ENCODE measurements at places on chromosomes 6 and 20. TPM values are rescaled to one million over a fixed set of nuclear protein-coding genes. Genes with fewer than 3 reads are reported as not detected.

- H3K36me3 ChIP-seq = no peaks in the 10 kb centered on the region
- DNase-seq = no peak
- no peak overlapping the region for H3K4me3 ChIP-seq
Observed at GRCh38 chr6:20024978-20025377, 187.3 kb downstream of the MBOAT1 start.

DNA sequence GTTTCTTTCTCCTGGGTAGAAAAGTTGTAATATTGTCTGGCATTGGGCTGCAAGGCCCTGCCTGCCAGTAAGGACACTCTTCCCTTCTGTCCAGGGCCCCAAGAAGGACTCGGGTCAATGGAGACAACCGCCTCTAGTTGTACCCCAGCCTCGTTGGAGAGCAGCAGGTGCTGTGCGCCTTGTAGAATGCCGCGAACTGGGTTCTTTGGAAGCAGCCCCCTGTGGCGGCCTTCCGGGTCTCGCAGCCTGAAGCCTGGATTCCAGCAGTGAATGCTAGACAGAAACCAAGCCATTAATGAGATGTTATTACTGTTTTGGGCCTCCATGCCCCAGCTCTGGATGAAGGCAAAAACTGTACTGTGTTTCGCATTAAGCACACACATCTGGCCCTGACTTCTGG is 37.0 kb downstream of the PLCG1 start:
- H3K4me1 ChIP-seq = no peaks in the 10 kb centered on the region
- no peak overlapping the region for H3K4me3 ChIP-seq
- H3K27me3 ChIP-seq = no peaks in the 10 kb centered on the region
- DNase-seq = no peak

DNA sequence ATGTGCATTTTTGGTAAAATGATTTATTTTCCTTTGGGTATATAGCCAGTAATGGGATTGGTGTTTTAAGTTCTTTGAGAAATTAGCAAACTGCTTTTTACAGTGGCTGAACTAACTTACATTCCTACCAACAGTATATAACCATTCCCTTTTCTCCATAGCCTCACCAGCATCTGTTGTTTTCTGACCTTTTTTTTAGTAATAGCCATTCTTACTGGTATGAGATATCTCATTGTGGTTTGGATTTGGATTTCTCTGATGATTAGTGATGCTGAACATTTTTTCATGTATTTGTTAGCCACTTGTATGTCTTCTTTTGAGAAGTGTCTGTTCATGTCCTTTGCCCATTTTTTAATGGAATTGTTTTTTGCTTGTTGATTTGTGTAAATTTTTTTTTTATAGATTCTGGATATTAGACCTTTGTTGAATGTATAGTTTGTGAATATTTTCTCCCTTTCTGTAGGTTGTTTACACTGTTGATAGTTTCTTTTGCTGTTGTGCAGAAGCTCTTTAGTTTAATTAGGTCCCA is 42.3 kb downstream of the STK4 start:
- peaks cover 55% of the 10 kb centered on the region for H3K4me1 ChIP-seq
- H3K36me3 ChIP-seq = peaks cover 49% of the 10 kb centered on the region
- no peak overlapping the region for H3K4me3 ChIP-seq
- DNase-seq = no peak

DNA sequence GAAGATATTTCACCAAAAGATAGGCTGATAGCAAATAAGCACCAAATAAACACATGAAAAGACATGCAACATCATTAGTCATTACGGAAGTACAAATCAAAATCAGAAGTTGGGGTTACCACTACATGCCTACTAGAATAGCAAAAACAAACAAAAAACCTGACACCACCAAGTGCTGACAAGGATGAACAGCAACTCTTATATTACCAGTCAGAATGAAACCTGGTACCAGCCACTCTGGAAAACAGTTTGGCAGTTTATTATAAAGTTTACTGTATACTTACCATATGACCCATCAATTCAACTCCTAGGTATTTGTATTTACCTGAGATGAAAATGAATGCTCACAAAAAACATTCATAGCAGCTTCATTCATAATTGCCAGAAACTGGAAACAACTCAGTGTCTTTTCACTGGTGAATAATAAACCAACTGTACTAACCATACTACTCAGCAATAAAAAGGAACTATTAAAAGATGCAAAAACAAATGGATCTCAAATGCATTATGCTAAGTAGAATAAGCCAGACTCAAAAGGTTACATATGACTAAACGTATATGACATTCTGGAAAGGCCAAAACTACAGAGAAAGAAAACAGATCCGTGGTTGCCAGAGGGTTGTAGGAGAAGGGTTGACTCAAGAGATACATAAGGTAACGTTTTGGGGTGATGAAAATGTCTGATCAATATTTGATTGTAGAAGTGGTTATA is 33.0 kb downstream of the NUP153 start:
- H3K4me3 ChIP-seq = no peak overlapping the region
- H3K4me1 ChIP-seq = peaks cover 22% of the 10 kb centered on the region
- no peak for DNase-seq

DNA sequence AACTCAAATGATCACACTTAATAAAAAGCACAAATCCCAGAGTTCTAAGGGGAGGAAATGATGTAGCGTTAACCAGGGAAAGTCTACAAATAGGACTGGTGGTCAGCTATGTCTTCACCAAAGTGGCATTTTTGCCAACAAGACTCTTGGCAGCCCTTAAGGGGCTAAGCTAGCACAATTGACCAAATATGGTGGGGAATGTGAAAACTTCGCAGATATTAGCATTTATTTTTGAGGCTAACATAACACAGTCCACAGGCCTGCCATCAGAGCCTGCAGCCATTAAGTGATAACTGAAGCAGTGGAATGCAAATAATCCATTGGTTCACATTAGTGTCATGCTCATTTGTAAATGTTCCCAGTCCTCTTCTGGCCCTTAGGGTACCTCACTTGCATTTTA is 274.6 kb downstream of the FOXC1 start:
- H3K4me1 ChIP-seq = no peaks in the 10 kb centered on the region
- no peaks in the 10 kb centered on the region for H3K27me3 ChIP-seq
- no peak overlapping the region for H3K4me3 ChIP-seq
- no peak overlapping the region for H3K27ac ChIP-seq

GRCh38 chr6:35078226-35078850 is 62.8 kb downstream of the TCP11 start:
- H3K27ac ChIP-seq = no peak overlapping the region
- no peaks in the 10 kb centered on the region for H3K27me3 ChIP-seq
- H3K4me1 ChIP-seq = no peaks in the 10 kb centered on the region

DNA sequence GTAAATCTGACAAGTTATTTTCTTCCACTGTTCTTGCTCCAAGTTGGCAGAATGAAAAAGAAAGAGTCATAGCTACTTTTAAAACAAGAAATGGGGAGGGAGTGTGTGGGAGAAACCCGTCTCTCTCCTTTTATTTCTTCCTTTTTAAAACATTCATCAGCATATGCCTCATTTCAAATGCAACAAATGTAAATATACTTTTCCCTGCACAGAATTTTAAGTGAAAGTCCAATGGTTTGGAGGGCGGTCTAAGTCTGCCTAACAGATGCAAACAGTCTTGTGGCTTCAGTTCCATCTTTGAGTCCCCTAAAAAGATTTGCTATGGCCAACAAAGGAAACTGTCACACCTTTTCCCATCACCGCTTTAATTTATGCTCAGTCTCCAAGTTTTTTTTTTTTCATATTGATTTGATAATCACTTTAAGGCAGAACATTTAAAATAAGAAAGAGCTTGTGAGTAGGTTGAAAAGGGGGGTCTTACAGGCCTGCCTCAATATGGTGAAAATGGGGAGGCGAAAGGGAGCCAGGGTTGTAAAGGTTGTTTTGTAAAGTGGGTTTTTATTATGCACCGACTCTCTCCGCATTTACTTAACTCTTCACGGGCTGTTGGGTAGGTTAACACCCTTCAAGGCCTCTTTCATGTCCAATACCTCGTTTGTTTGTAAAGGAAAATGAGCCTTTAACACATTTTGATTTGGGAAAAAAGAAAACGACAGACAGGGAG is 4.6 kb downstream of the TFAP2D start:
- no peak overlapping the region for H3K27ac ChIP-seq
- no peak for DNase-seq
- H3K27me3 ChIP-seq = peaks cover 12% of the 10 kb centered on the region
- H3K4me3 ChIP-seq = no peak overlapping the region

- H3K4me1 ChIP-seq = no peaks in the 10 kb centered on the region
- H3K4me3 ChIP-seq = no peak overlapping the region
- H3K36me3 ChIP-seq = no peaks in the 10 kb centered on the region
- no peak for DNase-seq
Observed at GRCh38 chr6:148379481-148379880, 36.8 kb downstream of the SASH1 start.

The AFG1L gene
- total RNA-seq = 6.3 TPM

The NCOA5 gene
- 37.8 TPM for total RNA-seq

DNA sequence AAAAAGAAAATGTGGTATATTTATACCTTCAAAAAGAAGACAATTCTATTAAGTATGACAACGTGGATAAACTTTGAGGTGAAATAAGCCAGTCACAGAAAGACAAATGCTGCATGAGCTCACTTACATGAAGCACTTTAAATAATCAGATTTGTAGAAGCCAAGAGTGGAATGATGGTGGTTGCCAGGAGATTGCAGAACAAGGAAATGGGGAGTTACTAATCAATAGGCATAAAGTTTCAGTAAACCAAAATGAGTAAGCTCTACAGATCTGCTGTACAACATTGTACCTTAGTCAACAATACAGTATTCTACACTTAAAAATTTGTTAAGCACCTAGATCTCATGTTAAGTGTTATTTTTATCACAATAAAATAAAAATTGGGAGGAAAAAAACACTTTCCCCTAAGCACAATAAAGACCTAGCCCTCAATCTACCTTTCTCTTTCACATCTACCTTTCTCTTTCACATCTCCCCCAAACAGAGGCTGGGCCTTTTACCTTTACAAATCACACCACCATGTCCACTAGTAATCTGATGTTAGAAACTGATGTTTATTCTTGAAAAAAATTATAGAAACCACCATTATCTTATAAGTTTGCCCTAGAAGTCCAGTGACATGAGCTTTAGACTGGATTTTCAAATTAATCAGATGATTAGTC is 73.9 kb downstream of the PKIB start:
- DNase-seq = no peak
- H3K27ac ChIP-seq = no peak overlapping the region
- H3K4me3 ChIP-seq = no peak overlapping the region
- no peaks in the 10 kb centered on the region for H3K27me3 ChIP-seq
- no peaks in the 10 kb centered on the region for H3K36me3 ChIP-seq

GRCh38 chr6:113352831-113353230 is 504.3 kb upstream of the MARCKS start:
- no peak overlapping the region for H3K27ac ChIP-seq
- no peaks in the 10 kb centered on the region for H3K27me3 ChIP-seq
- H3K4me3 ChIP-seq = no peak overlapping the region
- DNase-seq = no peak
- H3K36me3 ChIP-seq = no peaks in the 10 kb centered on the region

The CD93 gene
- total RNA-seq = 1.2 TPM

GRCh38 chr6:32290886-32291450 is 67.1 kb upstream of the NOTCH4 start:
- H3K36me3 ChIP-seq = no peaks in the 10 kb centered on the region
- no peaks in the 10 kb centered on the region for H3K4me1 ChIP-seq
- H3K27ac ChIP-seq = no peak overlapping the region
- no peak overlapping the region for H3K4me3 ChIP-seq
- no peaks in the 10 kb centered on the region for H3K27me3 ChIP-seq

- no peak for DNase-seq
- H3K36me3 ChIP-seq = no peaks in the 10 kb centered on the region
- H3K27me3 ChIP-seq = no peaks in the 10 kb centered on the region
- no peak overlapping the region for H3K4me3 ChIP-seq
- H3K4me1 ChIP-seq = no peaks in the 10 kb centered on the region
Observed at GRCh38 chr6:167487749-167488664, 163.1 kb downstream of the TTLL2 start.

The FOXS1 gene
- not detected for total RNA-seq

DNA sequence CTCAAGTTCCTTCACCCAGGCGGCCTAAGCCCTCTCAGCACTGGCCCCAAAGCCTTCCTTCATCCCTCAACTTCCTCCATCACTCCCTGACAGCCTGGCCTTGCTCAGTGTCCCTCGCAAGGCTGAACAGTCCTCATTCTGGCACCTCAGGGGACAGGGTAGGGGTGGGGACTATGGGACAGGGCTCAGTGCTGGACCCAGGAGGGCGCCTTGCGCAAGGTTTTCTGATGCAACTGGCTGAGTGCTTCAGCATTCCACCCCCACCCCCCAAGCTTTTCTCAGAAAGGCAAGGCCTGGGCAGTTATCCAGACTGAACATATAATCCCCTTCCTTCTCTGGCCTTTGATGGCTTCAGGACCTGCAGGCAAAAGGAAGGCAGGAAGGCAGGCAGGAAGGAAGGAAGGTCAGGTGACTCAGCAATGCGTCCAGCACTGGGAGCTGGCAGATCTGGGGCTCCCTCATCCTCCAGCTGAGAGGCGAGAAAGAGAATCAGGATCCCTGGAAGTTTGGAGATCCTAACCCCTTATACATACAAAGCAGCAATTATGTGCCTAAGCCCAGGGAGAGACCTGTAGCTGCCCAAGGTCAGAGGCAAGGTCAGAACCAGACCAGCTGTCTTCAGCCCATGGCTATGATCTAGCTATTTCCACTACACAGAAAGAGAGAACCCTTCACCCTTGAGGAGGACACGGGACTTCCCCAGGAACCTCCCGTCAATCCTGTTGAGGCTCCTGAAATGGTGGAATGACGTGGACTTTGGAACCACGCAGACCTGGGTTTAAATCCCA is 8.6 kb upstream of the TRIB3 start:
- DNase-seq = no peak
- H3K36me3 ChIP-seq = no peaks in the 10 kb centered on the region
- H3K4me3 ChIP-seq = no peak overlapping the region
- no peaks in the 10 kb centered on the region for H3K27me3 ChIP-seq
- H3K27ac ChIP-seq = no peak overlapping the region

GRCh38 chr6:82178077-82178758 is 69.3 kb downstream of the IBTK start:
- H3K27ac ChIP-seq = no peak overlapping the region
- no peaks in the 10 kb centered on the region for H3K27me3 ChIP-seq
- H3K4me3 ChIP-seq = no peak overlapping the region
- DNase-seq = no peak
- H3K36me3 ChIP-seq = peaks cover 18% of the 10 kb centered on the region
- no peaks in the 10 kb centered on the region for H3K4me1 ChIP-seq

- no peak overlapping the region for H3K4me3 ChIP-seq
- H3K27ac ChIP-seq = no peak overlapping the region
- H3K4me1 ChIP-seq = no peaks in the 10 kb centered on the region
- peaks cover 4% of the 10 kb centered on the region for H3K27me3 ChIP-seq
Observed at GRCh38 chr6:96861588-96861987, 24.3 kb upstream of the GPR63 start.

- no peak overlapping the region for H3K4me3 ChIP-seq
- no peaks in the 10 kb centered on the region for H3K27me3 ChIP-seq
- no peak for DNase-seq
- no peaks in the 10 kb centered on the region for H3K4me1 ChIP-seq
- H3K36me3 ChIP-seq = no peaks in the 10 kb centered on the region
Observed at GRCh38 chr6:38997128-38997761, 51.3 kb upstream of the GLP1R start.

DNA sequence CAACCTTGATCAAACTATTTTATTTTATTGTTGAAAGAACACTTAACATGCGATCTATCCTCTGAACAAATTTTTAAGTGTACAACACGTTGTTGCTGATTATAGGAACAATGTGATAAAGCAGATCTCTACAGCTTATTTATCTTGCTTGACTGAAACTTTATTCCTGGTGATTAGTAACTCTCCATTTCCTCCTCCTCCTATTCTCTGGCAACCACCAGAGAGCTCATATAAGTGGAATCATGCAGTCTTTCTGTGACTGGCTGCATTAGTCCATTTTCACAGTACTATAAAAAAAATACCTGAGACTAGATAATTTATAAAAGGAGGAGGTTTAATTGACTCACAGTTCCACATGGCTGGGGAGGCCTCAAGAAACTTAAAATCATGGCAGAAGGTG is 218.1 kb downstream of the LRFN2 start:
- H3K27me3 ChIP-seq = no peaks in the 10 kb centered on the region
- DNase-seq = no peak
- no peak overlapping the region for H3K4me3 ChIP-seq
- no peaks in the 10 kb centered on the region for H3K4me1 ChIP-seq

The ULBP2 gene
- total RNA-seq = not detected
